Hematopoietic multipotent progenitor cell treated with erythropoietin and hydrocortisone succinate and interleukin-3 and kit ligand, for 4 days (in vitro differentiated cells): ENCODE measurements at places on chromosomes 5 and 9.

- no peak for DNase-seq
Measured at GRCh38 chr5:31556461-31556860, 24.4 kb downstream of the C5orf22 start.

DNA sequence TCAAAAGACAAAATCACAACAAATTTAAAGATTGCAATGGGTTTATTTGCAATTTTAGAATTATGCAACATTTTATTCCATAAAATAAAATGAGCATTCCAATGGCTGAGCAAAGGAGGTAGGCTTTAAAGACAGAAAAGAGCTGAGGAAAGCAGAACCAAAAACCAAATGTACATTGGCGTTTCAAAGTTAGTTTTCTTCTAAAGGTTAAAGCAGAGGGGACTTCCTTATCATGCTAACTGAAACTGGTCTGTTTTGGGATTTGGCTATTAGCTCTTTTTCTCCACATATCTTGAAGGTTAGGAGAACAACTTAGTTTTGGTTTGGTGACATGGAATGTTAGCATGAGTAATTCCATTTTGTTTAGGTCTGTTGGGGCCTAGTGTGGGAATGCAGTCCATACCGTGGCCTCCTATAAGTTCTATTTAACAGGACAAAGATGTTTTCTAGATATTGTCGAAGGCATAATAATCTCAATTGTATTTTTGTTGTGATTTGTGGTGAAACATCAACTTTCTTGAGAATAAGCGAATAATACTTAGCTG is 20.3 kb downstream of the DCP2 start:
- no peak for DNase-seq

DNA sequence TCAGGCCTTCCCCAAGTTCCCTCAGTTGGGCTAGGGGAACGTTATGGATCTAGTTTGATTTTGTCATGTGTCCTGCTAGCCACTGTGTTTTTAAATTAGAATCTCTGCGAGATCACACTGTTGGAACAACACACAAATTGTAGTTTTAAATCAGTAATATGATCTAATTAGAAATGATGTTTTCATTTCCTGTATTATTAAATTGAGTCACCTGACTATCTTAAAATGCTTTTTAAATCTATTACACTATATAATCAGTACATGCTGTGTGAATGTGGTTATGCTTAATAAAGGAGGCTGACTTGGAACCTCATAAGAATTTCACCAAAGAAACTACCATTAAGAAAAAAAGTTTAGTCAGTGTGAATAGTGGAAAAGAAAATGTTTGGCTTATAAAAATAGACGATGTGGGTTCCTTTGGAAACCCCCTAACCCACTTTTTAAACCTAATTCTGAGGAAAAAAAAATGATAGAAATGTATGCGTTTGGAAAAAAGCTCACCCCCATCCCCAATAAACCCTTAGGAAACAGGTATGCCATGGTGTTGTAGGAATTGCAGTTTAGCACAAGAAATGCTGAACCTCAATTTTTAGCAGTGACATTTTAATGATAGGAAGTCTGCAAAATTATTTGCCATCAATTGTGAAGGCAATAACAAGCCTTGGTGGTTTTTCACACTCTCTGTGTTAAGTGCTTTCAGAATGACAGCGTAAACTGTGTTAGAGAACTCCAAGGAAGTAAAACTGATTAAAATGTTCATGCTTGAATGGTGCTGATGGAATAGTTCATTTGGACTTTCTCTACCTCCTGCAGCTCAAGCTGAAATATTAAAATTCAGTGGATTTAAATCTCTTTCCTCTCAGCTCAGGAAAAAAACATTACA is 59.0 kb downstream of the TLE4 start:
- no peak for DNase-seq

DNA sequence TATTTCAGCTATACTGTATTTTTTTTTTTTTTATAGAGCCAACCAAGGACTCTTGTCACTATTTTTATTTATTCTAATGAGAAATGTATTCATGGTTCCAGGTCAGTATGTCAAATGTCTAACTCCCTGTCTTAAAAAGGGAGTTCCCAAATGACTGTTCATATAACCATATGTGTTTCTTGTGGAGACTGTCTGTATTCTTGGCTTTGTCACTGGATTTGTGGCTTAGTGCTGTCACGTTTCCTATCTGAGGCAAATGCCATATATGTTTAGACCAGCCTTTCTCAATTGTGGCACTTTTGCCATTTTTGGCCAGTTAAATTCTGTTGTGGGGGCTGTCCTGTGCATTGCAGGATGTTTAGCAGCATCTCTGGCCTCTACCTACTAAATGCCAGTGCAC is 3.1 kb downstream of the GCNT1 start:
- no peak for DNase-seq

- no peak for DNase-seq
Measured at GRCh38 chr9:99069075-99069474, 35.8 kb upstream of the TGFBR1 start.

DNA sequence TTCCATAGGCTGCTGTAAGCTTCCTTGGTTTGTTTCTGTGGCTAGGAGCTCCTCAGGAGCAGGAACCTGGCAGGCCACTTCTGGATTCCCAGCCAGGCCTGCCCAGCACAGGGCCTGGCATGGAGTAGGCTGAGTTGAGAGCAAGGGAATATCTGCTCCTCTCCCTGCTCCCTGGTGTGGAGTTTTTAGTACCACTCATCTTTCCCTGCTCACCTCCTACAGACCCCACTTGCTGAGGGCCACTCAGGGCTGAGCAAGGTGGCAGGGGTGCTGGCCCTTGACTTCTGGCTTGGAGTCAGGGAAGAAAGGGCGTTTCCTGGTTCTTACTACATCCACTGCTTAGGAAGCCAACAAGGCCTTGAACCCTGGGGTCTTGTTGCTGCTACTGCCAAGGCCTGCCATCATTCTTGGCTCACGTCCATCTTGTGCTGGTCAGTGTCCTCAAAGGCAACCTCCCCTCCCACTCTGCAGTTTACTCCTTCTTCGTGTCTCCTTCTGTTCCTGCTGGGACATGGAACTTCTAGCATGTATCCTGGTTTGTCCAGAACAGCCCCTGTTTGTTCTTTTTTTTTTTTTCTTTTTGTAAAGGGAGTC is 54.9 kb downstream of the PSD2 start:
- DNase-seq, result no peak

- peak; percentile 30 for DNase-seq
Measured at GRCh38 chr5:132981288-132981687, 17.9 kb upstream of the AFF4 start.

DNA sequence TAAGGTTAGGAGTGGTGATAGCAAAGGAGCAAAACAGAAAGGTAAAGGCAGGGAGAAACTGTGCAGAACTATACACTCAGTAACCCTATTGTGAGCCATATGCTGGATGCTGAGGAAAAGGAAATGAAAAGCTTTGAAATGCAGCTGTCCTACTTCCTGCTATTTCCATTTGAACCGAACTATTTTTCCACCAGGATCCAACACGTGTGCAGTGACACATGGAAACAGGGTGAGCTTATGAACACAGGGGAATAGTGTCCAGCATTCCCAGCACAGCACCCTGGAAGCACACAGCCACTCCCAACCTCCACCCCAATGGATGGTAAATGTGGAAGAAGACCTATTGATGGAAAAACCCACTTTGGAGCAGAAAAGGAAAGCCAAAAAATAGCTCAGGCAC is 69.0 kb upstream of the SLC12A2 start:
- no peak for DNase-seq

- DNase-seq, result no peak
Measured at GRCh38 chr5:56833325-56833724, 18.0 kb downstream of the MAP3K1 start.

GRCh38 chr5:31382051-31382878 is 149.6 kb downstream of the DROSHA start:
- no peak for DNase-seq

DNA sequence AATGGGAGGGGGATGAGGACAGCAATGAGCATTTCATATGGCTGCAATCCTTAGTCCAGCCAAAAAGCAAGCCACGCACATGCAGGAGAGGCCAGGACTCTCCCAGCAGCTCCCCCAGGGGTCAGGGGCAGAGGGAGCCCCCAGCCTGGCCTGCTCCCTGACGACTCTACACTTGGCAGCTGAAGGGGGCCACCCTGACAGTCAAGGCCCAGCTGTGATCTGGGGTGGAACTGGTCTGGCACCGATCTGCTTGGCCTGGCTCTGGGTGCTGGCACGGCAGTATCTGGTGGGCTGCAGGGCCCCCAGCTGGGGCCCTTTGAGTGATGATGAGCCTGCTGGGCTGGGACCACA is 118.1 kb downstream of the ADAMTS2 start:
- no peak for DNase-seq

- DNase-seq, result no peak
Measured at GRCh38 chr9:33294670-33295432, 4.5 kb downstream of the NFX1 start.

- DNase-seq, result peak; percentile 43
Measured at GRCh38 chr9:128011071-128011817, 30.5 kb upstream of the EEIG1 start.

DNA sequence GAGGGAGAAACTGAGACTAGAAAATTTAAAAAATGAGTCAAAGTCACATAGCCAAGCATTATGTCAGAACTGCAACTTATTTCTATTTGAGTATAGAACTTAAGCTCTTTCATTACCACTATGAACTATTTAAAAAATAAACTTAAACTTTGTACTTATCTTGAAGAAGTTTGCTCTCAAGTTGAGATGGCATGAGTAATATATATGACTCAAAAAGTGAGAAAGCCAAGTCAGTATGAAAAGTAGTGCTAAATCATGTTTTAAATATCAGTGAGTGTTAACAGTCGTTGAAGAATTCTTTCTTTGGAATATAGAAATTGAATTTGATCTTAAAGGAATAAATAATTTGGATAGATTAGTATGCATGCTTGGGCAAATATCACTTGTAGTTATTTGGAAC is 36.3 kb upstream of the CDH10 start:
- DNase-seq, result no peak

DNA sequence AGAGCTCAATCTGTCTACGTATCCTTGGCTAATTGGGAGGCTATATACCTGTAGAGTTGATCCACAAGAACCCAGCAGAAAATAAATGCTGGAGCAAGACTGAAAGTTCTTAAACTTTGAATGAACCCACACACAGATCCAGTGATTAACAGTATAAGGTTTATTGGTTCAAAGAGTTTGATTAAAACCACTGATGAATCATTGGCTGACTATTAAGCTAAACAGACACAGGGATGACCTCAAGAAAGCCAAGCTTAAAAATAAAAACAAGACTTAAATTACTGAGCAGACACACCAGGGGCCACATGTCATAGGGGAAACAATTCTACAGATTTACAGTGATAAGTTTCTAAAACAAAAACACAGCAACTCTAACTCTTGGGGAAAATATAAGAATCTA is 163.6 kb downstream of the SPATA31D1 start:
- DNase-seq, result no peak

- no peak for DNase-seq
Measured at GRCh38 chr9:69090946-69091345, 55.4 kb downstream of the FXN start.

GRCh38 chr5:39580702-39581453 is 156.1 kb upstream of the DAB2 start:
- DNase-seq, result peak; percentile 13

- DNase-seq, result no peak
Measured at GRCh38 chr5:159827861-159828260, 88.4 kb upstream of the ADRA1B start.

GRCh38 chr5:67619235-67619634 is 422.6 kb upstream of the CD180 start:
- DNase-seq, result no peak

GRCh38 chr5:73419117-73419464 is 29.5 kb downstream of the FOXD1 start:
- DNase-seq, result no peak

- DNase-seq, result no peak
Measured at GRCh38 chr5:150141544-150142184, 14.0 kb downstream of the PDGFRB start.

GRCh38 chr5:133731951-133732350 is 119.6 kb upstream of the FSTL4 start:
- DNase-seq, result no peak

- DNase-seq, result no peak
Measured at GRCh38 chr9:130150779-130151382, 21.3 kb upstream of the NCS1 start.

- DNase-seq, result peak; percentile 24
Measured at GRCh38 chr9:132810314-132810713, 67.8 kb downstream of the AK8 start.

DNA sequence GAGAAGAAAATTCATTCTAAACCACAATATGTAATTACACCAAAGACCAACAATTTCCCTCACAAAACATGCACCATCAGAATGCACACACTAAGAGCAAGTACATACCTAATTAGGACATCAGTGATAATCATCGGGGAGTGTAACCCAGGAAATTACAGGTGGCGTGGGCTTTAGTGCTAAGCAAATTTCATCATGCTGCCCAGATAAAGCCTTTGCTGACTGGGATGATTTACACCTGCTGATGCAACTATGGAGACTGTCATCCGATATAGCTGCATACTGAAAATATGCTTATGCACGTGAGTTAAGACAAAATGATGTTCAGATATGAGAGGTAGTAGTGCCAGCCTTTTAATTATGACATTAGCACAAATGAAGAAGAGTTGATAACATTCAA is 123.2 kb downstream of the DCP2 start:
- DNase-seq, result no peak

GRCh38 chr9:137456061-137456863 is 2.9 kb downstream of the NSMF start:
- no peak for DNase-seq

DNA sequence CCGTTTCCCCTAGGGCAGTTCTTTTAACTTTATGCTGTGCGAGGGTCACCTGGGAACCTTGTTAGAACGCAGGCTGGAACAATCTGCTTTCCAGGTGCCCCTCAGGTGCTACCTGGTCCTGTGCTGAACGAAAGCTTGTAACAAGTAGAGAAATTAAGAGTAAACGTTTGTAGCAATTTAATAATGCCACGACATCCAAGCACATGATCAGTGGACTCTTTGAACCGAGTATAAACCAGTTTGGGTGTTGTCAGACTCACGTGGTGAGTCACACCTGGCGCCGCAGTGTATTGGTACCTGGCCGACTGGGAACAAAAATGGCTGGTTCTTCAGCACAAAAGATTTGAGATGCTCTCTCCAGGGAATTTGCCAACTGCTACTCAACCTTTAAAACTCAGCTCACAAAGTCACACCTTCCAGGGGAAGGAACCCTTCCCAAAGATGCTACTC is 926 bp upstream of the MYO10 start:
- no peak for DNase-seq

GRCh38 chr9:30944225-30944569 is 1440.2 kb upstream of the ACO1 start:
- no peak for DNase-seq

DNA sequence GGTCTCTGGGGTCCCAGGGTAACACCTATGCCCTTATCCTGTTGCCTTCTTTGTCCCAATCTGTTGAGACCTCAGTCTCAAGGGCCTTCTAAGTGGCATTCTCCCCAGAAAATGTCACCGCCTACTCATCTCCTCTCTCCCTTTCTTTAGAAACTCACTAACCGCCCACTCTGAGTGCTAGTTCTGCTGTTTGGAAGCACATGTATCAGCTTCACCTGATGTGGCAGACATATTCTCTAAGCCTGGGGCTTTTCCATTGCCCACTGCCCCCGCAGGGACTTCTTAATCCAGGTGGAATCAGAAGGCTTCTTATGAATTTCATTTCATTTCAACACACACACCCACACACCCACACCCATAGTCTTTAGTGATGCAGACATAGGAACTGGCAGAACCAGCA is 165.1 kb downstream of the ASTN2 start:
- DNase-seq, result no peak
